Cardiac septum (tissue), 1 donor: ENCODE measurements at places on chromosomes 7 and 10. TPM values are rescaled to one million over a fixed set of nuclear protein-coding genes. Genes with fewer than 3 reads are reported as not detected.

DNA sequence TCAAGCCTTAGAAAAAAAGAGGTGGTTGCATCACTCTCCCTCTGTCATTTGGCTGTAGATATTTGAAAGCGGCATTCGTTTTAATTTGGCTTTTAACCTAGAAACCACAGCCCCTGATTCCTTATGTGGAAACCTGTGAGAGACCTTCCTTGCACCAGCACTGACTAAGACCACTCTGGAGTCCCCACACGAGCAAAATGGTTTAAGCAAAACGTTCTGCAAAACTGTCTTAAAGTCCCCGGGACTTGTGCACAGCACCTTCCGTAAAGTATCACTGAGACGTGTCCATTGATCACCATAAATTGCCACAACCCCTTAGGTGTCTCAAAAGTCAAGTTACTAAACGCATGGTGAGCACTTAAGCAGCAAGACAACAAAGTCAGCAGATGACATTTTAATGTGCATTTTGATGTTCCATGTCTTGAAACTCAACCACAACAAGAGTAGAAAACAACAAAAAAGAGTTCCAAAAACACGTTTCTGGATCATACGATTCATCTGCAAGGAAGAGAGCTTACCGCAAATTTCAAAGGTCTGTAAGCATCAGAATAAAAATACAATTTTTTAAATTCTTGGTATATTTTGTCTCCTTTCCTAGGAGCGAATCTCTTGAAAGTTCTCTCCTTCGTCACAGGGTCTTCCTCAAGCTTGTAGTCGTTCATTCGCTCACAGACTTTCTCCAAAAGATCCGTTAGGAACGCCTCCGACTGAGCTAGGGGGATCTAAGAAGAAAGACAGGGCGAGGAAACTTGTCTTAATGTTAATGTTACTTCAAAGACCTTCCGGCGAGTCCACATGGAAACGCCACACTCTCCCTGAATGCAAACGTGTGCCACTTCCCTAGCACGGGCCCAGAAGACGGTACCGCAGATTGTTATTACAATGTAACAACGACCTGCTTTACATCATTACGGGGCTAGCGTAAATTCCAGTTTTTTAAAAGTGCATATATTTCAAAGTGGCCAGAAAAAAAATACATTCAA lies 37.7 kb downstream of the CNPY1 start:
- DNase-seq: no peak

GRCh38 chr7:92715963-92716362 lies 120.4 kb downstream of the CDK6 start:
- DNase-seq: no peak

DNA sequence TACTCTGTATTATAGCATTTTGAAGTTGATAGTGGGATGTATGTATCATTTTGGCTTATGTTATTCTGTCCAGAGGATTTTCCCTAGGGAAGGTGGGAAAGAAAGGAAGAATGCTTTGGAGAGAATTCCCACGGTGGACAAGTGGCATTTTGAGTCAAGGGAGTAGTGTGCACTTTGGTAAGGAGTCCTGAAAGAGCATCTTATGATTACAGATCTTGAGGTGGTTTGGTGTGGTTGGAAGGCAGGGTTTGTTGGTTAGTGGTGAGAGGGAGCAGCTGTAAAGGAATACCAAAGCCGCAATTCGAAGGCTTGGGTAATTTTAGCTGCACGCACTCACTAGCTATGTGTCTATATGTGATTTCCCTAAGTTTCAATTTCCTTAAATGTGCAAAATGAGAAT lies 16.1 kb downstream of the CCSER2 start:
- DNase-seq: no peak

DNA sequence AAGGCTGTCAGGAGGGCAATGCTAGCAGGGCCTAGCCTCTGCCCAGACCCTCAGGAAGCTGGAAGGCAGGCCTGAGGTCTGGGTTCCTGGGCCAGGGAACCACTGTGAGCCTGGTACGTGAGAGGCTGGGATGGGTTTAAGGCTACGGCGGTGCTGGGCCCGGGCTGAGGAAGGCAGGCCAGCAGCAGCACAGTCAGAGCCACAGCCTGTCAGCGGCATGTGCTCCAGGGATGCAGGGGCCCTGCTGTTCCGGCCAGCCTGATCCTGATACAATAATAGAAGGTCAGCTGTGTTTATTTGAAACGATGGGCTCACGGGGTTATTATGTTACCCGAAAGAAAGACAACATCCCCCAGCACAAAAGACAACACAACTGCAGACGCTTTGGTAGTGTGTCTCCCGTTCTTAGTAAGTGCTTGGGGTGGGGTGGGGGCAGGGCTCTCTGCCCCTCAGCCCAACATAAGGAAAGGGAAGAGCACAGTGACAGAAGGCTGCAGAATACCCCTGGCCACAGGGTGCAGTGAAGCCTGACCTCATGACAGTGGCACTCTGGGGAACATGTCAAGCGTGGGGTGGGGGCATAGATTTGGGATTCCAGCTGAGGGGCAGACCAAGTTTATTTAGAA lies 95.0 kb downstream of the COL13A1 start:
- no peak for DNase-seq

GRCh38 chr10:73989594-73990150 lies 8.2 kb upstream of the VCL start:
- no peak for DNase-seq

GRCh38 chr10:90326498-90327267 lies 531.2 kb downstream of the HTR7 start:
- DNase-seq: no peak

GRCh38 chr10:57395923-57396322 lies 871.8 kb downstream of the IPMK start:
- DNase-seq: no peak

DNA sequence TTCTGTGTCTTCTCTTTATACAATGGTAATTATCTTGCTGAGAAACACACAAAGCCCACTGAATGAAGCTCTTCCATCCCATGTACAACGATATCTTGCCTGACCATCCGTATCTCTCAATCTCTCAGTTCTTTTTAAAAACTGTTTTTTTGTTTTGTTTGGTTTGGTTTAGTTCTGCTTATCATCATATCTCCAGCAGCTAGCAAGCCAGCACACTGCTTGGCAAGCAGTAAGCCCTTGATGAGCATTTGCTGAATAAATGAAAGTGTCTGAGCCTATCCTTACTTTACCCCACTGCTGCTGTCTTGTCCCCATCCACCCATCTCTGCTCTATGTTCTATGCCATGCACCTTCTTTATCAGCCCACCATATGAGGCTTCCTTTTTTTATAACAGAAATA lies 34.2 kb downstream of the ITGB1 start:
- DNase-seq: no peak

DNA sequence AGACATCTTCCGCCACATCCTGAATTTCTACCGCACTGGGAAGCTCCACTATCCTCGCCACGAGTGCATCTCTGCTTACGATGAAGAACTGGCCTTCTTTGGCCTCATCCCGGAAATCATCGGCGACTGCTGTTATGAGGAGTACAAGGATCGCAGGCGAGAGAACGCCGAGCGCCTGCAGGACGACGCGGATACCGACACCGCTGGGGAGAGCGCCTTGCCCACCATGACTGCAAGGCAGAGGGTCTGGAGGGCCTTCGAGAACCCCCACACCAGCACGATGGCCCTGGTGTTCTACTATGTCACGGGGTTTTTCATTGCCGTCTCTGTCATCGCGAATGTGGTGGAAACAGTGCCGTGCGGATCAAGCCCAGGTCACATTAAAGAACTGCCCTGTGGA lies 1.9 kb downstream of the KCND2 start:
- no peak for DNase-seq

DNA sequence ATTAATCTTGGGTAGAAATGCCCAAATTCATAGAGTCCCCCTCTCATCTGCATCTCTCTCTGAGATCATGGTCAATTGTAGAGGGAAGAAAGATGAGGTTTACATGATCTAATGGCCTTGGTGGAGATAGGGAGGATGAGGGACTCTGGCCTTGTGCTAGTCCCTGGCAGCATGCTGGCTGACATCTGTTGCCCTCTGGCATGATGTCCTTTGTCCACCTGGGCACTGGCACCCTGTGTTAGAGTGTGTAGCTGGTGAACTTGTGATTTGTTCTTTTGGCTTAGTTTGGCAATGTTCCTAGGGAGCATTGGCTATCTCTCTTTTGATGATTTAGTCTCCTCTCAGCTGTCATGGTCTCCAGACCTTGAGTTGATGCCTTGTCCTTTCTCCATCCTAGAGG lies 103.2 kb downstream of the DYNC1I1 start:
- no peak for DNase-seq

- no peak for DNase-seq
These were observed 707.8 kb downstream of the XPNPEP1 start for GRCh38 chr10:109215291-109216075.

DNA sequence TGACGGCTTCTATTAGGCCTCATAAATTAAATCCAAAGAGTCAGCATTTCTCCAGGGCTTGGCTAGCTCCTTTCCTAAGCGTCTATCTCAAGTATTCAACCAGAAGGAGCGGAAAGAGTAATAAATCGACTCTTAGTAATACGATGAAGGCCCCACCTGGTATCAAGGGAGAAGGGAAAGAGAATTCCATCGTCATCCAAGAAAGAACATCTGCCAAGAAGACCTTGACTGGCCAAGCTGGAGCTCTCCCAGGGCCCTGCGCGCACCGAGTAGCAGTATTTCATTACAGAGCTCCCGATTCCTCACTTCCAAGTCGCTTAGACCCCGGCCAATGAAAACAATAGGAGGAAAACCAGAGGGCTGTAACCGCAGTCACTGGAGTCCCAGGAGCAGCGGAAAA lies 178.0 kb upstream of the FRMD4A start:
- no peak for DNase-seq

DNA sequence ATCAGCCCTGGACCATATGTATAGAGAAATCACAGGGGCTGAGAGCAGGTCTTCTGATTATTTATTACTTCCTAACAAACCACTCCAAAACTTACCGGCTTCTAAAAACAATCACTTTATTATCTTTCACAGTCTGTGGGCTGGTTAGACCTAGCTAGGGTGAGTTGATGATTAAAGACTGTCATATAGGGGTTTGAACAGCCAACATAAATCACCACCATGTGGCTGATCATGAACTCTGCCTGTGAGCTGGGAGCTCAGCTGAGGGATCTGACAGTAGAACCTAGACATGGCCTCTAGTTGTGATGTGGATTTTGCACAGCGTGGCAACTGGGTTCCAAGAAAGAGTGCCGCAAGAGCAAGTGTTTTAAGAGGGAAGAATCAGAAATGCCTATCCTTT lies 305.4 kb downstream of the CSTF2T start:
- no peak for DNase-seq

- no peak for DNase-seq
These were observed 214.4 kb upstream of the CELF2 start for GRCh38 chr10:10803278-10803677.

DNA sequence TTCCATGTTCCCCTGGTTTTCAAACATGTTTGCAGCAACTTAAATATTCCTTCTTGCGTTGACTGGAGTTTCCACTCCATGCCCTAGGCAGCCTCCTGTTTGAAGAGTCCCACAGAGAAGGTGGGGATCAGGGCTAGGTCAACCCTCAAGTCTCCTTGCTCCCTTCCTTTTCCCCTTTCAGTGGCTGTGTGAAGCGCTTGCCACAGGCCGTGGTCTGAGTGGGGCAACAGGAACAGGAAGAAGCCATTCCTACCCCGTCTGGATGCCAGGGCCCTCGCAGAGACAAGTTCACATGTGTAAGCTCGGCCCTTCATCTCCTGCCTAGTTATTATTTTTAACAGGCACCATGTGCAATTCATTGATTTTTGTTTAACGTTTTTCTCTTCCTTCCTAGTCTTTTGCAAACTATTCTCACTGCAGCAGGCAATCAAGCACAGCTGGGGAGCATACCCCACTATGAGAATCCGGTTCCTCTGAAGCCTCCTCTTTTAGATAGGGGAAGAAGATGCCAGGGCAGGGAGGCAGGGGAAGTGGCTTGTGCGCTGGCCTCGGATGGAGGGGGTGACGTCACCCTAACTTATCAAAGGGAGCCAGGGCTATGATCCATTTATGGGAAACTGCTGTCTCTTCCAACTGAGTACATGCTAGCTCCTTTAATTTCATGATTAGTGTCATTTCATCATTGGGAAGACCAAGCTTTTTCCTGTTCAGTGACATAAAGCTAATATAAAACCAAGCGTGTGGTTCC lies 64.2 kb downstream of the PRLHR start:
- no peak for DNase-seq

DNA sequence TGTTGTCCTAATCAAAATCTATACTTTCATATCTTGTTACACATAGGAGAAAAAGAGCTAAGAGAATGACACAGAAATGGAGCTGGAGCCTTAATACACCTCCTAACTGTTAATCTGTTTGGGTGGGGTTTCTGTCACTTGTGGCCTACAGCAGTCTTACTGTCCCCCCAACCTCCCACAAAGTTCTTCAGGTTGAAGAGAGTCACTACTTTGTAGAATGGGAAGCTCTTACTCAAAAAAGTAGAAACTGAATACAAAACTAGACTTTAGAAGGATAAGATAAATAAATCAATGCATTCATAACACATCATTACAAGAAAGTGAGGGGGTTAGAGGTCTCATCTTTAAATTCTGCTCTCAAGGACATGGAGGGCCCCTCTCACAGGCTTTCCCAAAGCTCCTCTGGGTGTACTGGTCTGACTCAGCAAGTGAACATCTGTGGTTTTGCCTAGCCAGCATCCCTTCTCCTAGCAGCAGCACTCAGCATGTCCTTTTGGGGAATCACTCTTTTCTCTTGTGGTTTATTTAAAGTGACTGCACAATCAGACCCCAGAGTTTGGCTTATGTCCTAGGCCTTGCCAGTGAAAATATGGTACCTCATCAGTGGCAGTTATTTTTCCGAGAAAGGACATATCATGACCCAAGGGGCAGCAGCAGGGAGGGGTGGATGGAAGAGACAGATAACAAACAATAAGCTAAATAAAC lies 2.0 kb upstream of the BLVRA start:
- DNase-seq: no peak

DNA sequence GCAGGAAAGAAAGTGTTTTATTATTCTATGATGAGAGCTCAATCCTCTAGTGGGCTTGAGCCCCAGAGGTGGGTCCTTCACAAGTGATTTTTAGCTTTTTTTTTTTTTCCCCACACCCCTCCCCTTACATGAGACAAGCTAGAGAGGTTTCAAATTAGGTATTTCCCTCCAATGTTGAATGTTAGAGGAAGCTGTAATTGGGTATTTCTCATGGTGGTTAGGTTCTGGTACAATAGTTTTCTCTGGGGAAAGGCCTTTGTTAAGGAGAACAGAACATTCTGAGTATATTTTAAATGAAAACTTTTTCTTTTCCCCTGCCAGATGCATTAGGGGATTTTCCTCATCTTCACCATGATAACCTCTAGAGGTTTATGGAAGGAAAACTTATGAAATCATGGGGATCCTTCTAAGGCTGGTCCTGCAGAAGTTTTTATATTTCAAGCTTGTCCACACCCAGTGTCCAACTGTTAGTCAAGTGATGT lies 1039.7 kb downstream of the NRG3 start:
- DNase-seq: no peak

- DNase-seq: no peak
These were observed 461.0 kb upstream of the NRG3 start for GRCh38 chr10:81414038-81414437.

- no peak for DNase-seq
These were observed 97.3 kb downstream of the CLEC2L start for GRCh38 chr7:139620676-139621344.

Gene SIRT1
- total RNA-seq: 16.1 TPM

Gene SERPINE1
- 27.2 TPM for total RNA-seq

Gene PAPSS2
- 4.6 TPM for total RNA-seq

Gene C10orf53
- total RNA-seq: not detected

Gene MYL7
- 2,493 TPM for total RNA-seq

Gene C7orf57
- total RNA-seq: not detected

Gene RADIL
- total RNA-seq: 2.5 TPM

Gene SLC18A3
- total RNA-seq: not detected
